ENCODE measurements at places on chromosomes 6 and 20.

DNA sequence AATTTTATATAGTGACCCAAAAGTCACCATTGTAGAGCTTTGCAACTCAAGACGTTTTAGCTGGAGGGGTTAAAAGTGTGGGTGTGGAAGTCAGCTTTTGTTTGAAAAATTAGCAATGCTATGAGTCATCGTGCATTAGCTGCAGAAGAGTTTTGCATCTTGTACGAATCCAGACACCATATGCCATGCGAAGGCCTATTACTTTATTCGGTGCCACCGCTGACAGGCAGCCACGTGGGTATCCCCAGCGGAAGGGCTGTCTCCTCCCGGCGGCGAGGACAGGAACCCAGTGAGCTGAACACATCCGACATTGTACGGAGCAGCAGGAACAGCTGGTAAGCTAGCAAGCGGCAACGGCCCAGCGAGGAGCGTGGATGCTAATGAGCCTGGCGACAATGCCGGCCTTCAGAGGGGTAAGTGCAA, 84.4 kb downstream of the INSM1 start:
- DNase-seq = peak; percentile 20

- no peak for DNase-seq
Measured at GRCh38 chr6:4253604-4254231, 118.3 kb upstream of the ECI2 start.

DNA sequence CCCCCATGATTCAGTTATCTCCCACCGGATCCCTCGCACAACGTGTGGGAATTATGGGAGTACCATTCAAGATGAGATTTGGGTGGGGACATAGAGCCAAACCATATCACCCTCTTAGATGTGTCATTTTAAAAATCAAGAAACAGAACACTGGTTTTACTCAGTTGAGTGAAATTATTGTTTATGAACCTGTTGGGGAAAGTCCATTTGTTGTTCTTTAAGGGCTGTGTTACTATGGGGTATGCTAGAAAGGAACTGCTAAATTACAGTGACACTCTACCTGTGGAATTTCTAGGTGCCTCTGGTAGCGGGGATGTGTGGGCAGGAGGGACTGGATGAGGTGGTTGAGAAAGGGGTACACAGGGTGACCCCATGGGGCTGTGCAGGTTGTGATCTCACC, 28.9 kb downstream of the STX11 start:
- no peak for DNase-seq

DNA sequence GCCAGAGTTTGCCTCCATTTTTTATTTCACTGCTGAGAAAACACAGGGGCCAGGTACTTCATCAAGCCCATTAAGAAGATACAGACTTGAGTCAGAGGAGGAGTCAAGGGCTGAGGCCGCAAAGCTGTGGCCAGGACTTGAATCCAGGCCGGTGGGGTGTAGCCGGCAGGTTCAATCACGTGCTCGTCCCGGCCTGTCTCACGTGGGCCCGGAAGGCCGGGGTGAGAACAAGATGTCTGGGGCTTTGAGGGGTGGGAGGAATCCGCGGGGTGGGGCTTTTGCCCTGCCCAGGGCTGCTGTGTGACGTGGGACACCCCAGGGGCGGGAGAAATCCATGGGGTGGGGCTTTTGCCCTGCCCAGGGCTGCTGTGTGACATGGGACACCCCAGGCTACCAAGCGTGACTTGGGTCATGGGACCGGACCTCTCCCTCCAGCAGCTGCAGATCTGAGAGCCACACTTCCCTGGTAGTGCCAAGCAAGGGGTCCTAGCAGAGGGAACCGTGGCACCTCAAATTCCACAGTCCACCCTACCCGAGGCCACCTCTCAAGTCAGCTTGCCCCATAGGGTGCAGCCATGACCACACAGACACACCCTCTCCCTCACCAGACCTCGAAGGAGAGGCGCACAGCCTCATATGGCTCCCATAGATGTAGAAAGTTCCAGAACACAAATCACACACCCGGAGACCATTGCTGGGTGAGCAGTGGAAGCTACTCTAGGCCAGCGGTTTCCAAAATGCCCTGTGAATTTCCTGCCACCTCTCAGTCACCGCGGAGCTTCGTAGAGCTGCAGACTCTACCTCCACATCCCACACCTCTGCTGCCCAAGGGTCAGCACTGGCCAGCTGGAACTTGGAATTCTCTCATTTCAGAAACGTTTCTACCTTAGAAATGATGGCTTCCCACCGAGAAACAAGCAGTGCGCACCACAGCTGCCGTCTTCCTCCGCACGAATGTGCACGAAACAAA, 156.1 kb downstream of the DLL1 start:
- no peak for DNase-seq

DNA sequence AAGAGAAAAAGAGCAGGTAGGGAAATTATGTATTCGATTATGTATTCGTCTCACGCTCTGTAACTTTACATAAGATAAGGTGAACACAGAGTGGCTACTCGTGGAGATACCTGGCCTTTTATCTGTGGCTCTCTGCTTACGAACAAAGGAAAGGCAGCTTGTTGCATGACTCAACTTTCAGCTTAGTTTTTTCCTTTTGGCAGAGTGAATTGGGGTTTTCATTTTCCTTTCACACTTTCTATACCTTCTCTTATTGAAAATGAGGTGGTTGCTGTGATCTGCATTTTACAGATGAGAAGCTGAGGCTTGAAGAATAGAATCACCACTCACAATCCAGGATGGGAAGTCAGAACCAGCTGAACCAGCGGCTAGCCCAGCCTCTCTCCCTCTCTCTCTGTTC, 13.3 kb upstream of the KCNK15 start:
- no peak for DNase-seq

DNA sequence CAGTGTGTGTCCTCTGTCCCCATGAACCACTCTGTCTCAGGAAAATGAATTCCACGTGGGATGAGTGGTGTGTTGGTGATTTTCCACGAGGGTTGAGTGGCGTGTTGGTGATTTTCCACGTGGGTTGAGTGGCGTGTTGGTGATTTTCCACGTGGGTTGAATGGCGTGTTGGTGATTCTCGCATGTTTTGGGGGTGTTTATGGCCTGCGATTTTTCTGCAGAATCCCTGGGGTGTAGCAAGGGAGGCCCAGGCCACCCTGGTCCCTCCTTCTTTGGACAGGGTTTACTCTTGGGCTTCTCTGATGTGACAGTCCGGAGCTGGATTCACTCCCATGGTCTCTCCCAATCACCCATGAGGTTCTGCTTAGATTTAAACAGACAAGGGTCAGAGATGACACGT, 90.6 kb upstream of the FRMD1 start:
- DNase-seq = no peak

- no peak for DNase-seq
Measured at GRCh38 chr6:14630016-14630415, 512.4 kb downstream of the CD83 start.

DNA sequence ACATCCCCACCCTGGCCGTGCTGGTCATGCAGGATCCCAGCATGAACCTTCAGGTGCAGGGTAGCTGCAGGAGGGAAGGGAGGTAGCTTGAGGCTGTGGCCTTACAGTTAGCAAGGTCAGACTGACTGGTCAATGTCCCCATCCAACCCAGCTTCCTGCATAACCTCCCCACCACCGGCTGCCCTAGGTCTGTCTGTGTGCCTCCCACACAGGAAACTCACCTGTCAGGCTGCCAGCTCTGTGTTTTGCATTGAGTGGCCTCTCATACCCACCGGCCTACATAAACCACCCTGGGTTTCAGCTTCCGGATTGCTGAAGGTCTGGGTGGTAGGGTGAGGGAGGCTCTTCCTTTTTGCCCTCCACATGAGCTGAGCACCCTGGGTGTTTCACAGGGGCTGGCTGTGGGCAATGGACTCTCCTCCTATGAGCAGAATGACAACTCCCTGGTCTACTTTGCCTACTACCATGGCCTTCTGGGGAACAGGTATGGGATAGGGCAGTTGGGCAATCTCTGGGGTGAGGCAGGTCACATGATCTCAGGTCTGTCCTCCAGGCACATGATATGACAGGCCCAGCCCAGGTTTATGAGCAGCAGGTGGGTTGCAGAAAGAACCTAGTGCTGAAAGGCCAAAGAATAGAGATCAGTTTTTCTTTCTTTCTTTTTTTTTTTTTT, 1.8 kb downstream of the CTSA start:
- DNase-seq = no peak

GRCh38 chr20:56718816-56719215, 89.7 kb downstream of the TFAP2C start:
- no peak for DNase-seq

- no peak for DNase-seq
Measured at GRCh38 chr6:37334047-37334446, 19.7 kb upstream of the RNF8 start.

DNA sequence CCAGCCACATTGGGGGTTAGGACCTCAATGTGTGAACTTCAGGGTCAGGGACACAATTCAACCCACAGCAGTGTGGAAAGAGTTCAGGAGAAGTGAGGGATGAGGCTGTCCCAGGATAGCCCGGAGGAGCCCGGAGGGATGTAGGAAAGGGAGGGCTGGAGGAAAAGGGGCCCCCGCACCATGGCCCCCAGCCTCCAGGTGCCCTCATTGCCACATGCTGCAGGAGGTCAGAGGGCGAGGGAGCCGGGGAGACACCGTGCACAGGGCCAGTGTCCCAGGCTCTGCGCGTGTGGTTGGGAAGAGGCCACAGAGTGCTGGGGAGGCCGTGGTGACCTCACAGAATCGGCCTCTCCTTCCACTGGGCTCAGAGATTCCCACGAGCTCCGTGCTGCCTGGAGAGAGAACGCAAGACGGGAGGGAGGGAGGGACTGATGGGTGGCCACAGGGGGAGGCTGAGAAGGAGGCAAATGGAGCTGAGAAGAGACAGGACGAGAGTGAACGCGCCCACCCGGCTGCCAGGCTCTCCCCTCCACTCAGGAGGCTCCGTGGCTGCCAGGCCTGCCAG, 215.1 kb downstream of the DLL1 start:
- DNase-seq = no peak
